ENCODE measurements at places on chromosomes 6 and 20. TPM values are rescaled to one million over a fixed set of nuclear protein-coding genes. Genes with fewer than 3 reads are reported as not detected.

Gene RIMS4
- total RNA-seq, result not detected

Gene RAB44
- total RNA-seq, result 0.22 TPM

Gene DUSP15
- not detected for total RNA-seq

Gene CD24
- not detected for total RNA-seq

Gene MGME1
- 4.5 TPM for total RNA-seq

GRCh38 chr6:57017069-57017468 is 29.4 kb upstream of the KIAA1586 start:
- no peak for DNase-seq

DNA sequence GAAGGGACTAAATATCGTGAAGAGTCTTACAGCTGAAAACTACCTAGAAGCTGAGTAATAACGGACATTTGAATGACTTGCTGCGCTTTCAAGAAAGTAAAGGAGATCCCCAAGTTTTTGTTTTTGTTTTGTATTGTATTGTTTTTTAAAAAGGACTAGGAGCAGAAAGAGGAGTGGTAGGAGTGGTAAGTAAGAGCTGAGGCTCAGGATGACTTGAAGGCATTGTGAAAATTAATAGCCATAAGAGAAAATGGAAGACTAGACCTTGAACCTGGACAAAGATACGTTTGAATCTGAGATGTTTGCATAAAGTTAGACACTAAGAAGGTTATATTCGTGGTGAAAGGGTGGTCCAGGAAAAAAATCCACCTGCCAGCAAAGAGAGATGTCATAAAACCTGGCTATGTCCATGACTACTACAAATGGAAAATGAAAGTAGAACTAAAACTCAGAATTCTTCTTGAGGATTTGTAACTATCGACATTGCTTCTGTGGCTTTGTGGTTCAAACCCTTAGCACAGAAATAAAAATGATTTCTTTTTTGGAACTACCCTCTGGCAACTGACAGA is 824.8 kb upstream of the FLRT3 start:
- DNase-seq, result no peak

- DNase-seq, result no peak
Measured at GRCh38 chr6:44442236-44442635, 54.7 kb downstream of the CDC5L start.

GRCh38 chr6:29603930-29604329 is 19.0 kb downstream of the OR2H2 start:
- DNase-seq, result no peak

GRCh38 chr6:73943411-73943810 is 247.4 kb downstream of the CD109 start:
- no peak for DNase-seq

DNA sequence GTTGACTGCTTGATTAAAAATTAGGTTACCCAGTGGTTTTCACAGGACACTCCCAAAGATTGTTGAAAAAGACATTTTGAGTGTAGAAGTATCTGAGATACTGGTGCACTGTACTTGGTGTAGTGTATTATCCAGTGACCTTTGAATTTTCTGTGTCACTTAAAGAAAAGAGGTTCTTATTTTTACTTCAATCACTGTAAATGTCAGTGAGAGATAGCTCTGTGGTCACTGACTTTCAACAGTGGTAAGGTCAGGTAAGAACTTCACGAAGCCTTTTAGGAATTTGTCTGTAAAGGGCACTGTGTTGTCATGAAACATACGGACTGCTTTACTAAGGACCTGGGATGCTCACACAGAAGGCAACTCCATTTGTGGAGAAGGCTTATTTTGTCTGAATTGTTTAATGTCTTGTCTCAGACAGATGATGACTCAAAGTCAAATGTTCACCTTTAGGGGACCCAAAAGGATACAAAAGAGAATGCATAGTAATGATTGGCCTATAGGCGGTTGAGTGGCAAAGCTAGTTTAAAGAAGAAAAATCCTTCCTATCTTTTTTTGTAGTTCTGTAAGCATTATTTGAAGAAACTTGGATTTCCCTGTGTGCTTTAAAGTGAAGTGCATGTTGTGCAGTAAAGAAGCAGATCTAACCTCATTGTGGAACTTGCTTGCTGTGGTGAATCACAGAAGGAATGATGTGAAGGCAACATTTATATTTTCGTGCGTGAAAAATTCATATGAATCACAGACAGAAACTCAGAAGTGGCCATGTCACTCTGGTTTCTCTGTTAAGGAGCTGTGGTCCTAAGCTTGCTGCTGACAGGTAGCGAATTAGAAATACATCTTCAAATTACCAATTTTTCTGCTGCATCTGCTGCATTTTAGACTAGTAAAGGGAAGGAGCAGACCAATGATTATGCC is 47.3 kb downstream of the ZFAND3 start:
- no peak for DNase-seq

DNA sequence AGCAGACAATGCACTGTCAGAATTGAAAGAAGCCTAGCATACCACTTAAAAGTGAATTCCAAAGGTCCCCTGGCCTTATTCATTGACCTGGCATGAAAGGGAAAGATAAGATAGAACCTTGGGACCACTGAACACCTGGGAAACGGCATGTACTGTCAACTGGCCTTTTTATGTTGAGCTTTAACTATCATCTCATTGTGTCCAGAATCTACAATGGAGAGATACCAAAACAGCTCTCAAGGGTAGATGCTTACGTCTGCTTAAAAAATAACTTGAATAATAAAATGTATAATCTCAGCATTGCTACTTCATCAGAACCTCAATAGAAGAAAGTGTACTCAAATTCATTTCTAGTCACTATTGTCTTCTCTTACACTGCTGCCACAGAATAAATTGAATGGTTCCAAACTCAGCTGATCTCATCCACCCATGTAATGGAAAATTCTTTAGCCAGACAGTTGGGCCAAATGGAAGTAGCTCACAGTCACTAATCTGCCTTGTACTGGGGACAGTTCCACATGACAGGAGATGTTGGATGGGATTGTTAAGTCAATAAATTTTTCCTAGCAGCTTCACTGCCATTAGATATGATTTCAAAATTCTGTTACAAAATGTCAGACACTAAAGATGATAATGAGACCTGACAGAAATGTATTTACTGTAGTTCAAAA is 93.8 kb downstream of the MLIP start:
- DNase-seq, result no peak

Measured in CD4-positive, alpha-beta T cell (primary cell).